Activated CD4-positive, alpha-beta T cell treated with anti-CD3 and anti-CD28 coated beads for 4 hours (primary cell): ENCODE measurements at places on chromosomes 7 and 10.

- no peak for DNase-seq
Observed at GRCh38 chr7:18511351-18512140, 16.0 kb downstream of the HDAC9 start.

GRCh38 chr10:94000638-94001415, 7.1 kb downstream of the PLCE1 start:
- no peak for DNase-seq

DNA sequence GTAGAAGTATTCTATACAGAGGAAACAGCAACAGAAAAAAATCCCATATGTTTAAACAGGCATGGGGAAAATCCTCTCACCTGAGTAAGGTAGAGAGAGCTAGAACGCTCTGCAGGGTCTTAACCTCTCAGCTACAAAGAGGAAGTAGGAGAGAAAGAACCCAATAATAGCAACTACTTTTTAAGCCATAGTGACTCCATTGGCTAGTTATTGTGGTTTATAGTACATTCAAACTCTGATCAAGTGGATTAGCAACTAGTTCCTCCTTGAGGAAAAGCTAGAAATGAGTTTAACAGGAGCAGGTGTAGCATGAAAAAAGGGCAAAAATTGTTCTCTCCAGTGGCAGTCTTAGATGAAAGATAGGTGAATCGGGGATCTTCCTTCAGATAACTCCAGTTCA, 89.7 kb downstream of the HGF start:
- no peak for DNase-seq

GRCh38 chr7:82209179-82209747, 234.3 kb downstream of the CACNA2D1 start:
- no peak for DNase-seq

- no peak for DNase-seq
Observed at GRCh38 chr7:151715666-151716315, 161.1 kb downstream of the PRKAG2 start.

DNA sequence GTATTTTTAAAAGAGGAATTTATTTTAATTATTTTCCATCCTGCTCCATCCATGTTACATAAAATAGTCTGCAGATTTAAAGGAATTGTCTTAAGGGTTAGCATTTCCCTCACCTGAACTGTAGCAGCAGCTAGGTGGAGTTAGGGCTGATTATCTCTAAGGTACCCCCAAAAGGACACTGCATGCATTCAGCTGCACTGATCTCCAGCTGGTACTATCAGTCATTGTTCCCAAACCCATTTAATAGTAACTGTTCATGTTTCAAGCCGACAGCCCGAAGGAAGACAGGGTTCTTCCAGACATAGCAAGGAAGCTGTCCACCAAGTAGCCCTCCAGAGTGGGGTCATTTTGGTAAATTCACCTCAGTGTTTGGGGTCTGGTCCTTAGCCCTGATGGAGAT, 48.7 kb downstream of the FAM171A1 start:
- no peak for DNase-seq

DNA sequence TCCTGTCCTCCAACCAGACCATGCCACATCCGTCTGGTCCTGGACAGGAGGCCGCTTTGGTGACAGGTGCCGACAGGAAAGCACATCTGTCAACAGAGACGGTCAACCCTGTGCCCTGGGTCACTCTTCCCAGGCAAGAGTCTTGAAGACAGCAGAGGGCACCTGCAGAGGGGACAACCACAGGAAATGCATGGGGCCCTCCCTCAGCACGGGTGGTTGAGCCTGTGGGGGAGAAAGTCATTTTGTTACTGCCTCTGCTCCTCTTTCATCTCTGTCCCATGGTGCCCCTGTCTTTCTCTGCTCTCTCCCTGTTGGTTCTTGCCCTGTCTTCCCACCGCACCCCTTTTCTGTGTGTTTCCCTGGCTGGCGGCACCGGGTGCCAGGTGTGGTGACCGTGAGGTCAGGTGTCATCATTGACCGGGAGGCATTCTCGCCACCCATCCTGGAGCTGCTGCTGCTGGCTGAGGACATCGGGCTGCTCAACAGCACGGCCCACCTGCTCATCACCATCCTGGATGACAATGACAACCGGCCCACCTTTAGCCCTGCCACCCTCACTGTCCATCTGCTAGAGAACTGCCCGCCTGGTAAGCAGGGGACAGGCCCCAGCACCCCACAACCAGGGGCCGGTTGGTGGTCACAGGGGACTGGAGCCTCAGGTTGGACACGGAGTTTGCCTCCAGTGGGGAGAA, 17.6 kb upstream of the VSIR start:
- DNase-seq, result no peak

DNA sequence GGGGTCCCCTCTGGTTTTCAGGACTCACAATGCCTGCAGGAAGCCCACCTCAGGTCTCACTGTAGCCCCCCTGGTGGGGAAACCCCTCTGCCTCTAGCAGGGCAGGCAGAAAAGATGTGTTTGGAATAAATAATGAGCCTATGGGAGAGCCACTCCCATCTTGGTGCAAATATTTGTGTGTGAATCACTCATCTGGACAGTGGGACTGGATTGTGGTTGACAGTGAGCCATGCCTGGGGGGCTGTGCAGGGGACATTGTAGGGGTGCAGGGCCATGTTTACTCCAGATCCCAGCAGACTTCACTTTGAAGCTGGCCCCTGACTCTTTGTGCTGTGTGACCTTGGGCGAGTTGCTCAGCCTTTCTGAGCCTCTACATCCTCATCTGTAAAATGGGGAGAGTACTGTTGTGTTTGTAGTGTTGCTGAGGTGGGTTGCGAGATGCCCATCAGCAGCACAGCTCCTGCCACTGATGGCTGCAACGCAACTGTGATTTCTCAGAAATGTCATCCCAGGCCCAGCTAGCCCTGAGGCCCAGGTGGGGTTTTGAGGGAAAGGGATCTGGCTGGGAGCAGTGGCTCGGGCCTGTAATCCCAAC, 20.7 kb downstream of the GTF2IRD1 start:
- no peak for DNase-seq
